ENCODE measurements at places on chromosomes 6 and 20.

GRCh38 chr6:43129434-43130194 lies 41.5 kb upstream of the SRF start:
- no peak for DNase-seq

GRCh38 chr6:120260636-120261035 lies 911.1 kb upstream of the MAN1A1 start:
- no peak for DNase-seq

- DNase-seq = no peak
These were observed 117.6 kb upstream of the CDH4 start for GRCh38 chr20:61134296-61135030.

GRCh38 chr20:46920114-46920513 lies 25.5 kb downstream of the EYA2 start:
- no peak for DNase-seq

- no peak for DNase-seq
These were observed 41.8 kb upstream of the SAYSD1 start for GRCh38 chr6:39156801-39157200.

- DNase-seq = no peak
These were observed 19.7 kb upstream of the MTCL3 start for GRCh38 chr6:127538750-127539264.

- peak; percentile 24 for DNase-seq
These were observed 61.6 kb upstream of the MRPS10 start for GRCh38 chr6:42279144-42279781.

DNA sequence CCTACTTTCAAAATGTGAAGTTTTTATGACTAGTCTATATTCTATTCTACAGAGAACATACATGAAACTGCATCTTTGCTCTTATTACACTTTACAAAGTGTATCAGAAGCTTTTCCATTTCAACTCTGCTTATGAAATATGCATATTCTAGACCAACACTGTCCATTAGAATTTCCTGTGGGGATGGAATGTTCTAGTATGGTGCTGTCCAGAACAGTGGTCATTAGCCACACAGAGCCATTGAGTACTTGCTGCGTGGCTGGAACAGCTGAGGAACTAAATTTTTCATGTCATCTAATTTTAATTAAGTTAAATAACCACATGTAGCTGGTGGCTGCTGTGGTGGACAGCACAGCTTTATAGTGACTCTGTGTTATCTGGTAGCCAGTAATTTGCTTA lies 105.9 kb upstream of the PDE10A start:
- DNase-seq = no peak

- DNase-seq = no peak
These were observed 126.2 kb downstream of the LINC00237 start for GRCh38 chr20:20979934-20980333.

- DNase-seq = no peak
These were observed 183.8 kb downstream of the CDH4 start for GRCh38 chr20:61435823-61436220.

DNA sequence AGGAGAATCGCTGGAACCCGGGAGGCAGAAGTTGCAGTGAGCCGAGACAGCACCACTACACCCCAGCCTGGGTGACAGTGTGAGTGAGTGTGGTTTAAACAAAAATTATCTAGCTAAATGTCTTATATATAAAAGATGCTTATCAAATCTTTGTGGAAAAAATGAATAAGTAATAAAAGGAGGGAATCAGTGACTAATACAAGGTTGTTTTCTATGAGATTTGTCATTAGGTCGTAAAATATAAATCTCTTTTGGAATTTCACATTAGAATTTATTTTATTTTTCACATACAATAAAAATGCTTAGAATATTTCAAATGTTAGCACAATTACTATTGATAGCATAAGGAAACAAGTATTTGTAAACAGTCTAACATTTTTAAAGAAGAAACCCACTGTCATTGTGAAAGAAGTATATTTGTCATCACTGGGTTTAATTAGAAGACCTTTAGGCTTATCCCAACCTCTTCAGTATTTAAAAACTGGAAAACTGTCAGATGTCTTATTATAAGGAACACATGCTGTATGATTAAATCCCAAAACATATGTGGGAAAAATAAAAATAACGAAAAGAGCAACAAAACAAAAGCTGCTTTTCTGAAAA lies 47.1 kb downstream of the ASCC3 start:
- DNase-seq = no peak

DNA sequence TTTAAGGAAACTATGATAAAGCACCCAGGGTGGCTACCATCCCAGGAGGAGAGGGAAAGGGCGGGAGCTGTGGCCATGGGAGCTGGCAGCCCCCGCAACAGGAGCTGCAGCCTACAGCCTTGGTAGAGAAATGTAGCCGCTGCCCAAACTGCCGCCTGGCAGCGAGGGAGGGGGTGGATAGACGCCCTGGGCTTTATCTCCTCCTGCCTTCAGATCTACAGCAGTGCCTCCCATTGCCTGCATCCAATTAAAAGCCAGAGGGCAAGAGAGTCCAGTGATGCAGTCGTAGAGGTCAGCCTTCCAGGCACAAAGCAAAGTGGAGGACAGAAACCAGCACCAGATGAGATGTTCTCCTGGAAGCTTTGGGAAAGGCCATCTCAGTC lies 35.0 kb upstream of the ZFAND3 start:
- DNase-seq = no peak

- DNase-seq = no peak
These were observed 44.7 kb downstream of the VAPB start for GRCh38 chr20:58433759-58434158.

DNA sequence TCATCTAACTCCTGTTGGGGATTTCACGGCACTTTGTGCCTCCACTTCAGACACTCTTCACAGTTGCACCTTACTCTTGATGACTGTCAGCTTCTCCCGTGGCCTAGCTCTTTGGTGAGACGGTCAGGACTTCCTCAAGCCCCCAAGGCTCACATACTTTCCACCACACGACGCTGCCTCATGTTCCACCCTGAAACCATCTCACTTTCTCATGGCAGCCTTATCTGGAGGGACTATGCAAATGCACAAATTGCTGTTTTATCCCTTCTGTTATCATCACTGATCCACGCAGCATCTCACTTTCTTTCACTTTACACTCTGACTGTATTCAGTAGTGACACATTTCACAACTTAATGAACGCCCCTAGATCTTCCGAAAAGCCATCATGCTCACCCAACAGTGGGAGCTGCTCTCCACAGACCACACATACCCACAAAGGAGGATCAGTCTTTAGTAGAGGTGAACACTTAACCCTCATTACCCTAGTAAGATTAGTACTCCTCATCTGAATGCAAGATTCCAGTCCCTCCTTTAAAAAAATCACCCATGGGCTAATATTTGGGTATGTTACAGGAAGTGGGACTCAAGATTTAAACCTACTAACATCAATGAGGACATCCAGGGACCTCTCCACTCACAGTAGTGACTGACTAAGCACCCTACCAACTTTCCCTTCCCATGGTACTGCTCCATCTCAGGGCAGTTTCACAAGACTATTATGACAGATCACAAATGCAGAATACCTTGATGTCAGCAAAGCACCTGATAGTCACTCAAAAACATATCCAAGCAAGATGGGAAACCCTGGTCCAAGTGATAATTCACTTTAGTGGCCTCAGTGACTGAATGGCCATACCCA lies 35.4 kb downstream of the FYN start:
- no peak for DNase-seq

GRCh38 chr20:59782986-59783640 lies 150.3 kb downstream of the SYCP2 start:
- DNase-seq = no peak

GRCh38 chr6:56794421-56794820 lies 151.7 kb upstream of the DST start:
- no peak for DNase-seq

DNA sequence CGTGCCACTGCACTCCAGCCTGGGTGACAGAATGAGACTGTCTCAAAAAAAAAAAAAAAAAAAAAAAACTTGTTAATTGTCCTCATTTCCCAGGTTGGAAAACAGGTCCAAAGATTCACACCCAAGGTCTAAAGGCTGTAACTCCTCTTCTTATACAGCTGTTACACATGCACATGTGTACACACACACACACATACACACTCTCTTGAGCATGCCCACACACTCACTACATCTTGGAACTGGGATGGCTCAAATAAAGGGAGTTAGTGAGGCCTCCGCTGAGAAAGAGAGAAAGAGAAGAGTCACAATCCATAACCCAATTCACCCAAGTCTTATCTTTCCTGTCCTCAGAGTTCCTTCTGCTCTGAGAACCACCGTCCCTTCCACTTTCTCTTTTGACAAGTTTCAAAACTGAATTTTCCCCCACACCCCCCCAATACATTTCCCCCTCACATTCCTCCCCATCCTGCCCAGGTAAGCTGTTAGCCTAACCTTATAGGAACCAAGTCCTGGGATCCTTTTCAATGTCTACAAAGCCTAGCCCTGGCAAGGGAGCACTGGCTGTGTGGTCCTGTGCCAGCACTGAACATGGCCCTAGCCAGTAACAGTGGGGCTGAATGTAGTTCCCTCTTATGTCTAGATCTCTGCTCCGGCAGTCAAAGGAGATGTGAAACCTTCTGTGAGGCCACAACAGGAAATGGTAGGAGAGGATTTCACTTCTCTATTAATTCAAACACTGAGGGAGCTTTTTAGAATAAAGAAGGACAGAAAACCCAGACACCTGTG lies 3.2 kb upstream of the HLA-DMB start:
- DNase-seq = no peak

DNA sequence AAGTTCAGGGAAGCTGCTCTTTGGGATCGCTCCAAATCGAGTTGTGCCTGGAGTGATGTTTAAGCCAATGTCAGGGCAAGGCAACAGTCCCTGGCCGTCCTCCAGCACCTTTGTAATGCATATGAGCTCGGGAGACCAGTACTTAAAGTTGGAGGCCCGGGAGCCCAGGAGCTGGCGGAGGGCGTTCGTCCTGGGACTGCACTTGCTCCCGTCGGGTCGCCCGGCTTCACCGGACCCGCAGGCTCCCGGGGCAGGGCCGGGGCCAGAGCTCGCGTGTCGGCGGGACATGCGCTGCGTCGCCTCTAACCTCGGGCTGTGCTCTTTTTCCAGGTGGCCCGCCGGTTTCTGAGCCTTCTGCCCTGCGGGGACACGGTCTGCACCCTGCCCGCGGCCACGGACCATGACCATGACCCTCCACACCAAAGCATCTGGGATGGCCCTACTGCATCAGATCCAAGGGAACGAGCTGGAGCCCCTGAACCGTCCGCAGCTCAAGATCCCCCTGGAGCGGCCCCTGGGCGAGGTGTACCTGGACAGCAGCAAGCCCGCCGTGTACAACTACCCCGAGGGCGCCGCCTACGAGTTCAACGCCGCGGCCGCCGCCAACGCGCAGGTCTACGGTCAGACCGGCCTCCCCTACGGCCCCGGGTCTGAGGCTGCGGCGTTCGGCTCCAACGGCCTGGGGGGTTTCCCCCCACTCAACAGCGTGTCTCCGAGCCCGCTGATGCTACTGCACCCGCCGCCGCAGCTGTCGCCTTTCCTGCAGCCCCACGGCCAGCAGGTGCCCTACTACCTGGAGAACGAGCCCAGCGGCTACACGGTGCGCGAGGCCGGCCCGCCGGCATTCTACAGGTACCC lies at the start of gene ESR1:
TSS of gene ESR1 (plus strand) at position 170 of the 858 bp plus-strand sequence. CDS start at position 401, 231 bp downstream.
- DNase-seq = no peak

DNA sequence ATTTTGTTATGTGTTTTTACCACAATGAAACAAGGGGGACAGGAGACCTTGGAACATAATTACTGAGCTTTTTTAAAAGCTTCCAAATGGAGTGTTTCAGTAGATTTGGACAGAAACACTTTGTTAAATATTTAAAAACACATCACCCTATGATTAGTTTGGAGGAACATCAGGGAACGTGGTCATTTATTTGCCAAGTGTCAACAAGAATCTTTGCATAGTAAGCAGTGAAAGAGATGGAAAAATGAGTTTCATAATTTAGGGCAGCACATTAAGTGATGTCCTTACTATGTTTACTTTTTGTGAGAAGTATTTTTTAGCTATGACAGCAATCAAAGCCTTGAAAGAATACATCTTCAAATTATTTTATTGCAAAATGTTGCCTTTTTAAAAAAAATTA lies 82.6 kb downstream of the PROKR2 start:
- DNase-seq = no peak

DNA sequence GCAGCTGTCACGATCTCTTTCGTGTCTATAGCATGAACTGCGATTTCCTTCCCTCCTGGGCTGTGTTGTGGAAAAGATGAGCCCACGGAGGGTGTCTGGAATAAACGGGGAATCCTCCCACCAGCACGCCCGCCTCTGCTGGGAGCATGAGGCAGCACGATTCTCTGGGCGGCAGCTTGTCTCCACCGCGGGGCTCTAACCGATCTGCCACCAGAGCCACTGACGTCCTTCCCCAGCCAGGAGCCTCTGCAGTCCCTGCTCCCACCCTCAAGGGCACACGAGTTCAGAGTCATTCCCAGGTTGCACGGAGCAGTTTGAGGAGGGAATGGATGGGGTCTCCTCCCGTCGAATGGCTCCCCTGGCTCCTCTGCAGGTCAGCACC lies 197.6 kb downstream of the DLL1 start:
- no peak for DNase-seq

DNA sequence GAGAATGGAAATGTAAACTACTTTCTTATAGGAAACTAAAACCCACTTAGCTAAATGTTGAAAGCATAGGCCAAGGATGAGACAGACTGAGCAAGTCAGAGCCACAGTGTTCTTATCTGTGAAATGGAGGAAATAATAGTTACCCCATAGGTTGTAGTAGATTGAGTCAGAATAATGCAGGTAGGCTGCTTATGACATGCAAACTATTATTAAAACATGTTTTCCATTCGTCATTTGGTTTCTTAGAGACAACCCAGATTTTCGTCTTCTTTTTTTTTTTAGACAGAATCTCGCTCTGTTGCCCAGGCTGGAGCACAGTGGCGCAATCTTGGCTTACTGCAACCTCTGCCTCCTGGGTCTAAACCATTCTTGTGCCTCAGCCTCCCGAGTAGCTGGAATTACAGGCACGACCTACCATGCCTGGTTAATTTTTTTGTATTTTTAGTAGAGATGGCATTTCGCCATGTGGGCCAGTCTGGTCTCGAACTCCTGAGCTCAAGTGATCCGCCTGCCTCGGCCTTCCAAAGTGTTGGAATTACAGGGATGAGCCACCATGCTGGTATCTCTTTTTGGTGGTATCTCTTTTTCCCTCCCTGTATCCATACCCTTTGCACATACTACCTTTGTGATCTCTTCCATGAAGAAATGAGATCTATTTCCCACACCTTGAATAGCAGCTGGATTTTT lies 196.5 kb upstream of the ZNF217 start:
- DNase-seq = no peak

GRCh38 chr6:5271926-5272325 lies 10.6 kb downstream of the FARS2 start:
- DNase-seq = no peak
